ENCODE measurements at places on chromosomes 6 and 20. TPM values are rescaled to one million over a fixed set of nuclear protein-coding genes. Genes with fewer than 3 reads are reported as not detected.

SLC16A10 gene
- total RNA-seq = 0.36 TPM

REM1 gene
- total RNA-seq = 9.3 TPM

C6orf132 gene
- total RNA-seq = 0.71 TPM

MAK gene
- 0.36 TPM for total RNA-seq

RHAG gene
- total RNA-seq = not detected

SUPT3H gene
- total RNA-seq = 10.6 TPM

ISM1 gene
- total RNA-seq = 1.6 TPM

DNA sequence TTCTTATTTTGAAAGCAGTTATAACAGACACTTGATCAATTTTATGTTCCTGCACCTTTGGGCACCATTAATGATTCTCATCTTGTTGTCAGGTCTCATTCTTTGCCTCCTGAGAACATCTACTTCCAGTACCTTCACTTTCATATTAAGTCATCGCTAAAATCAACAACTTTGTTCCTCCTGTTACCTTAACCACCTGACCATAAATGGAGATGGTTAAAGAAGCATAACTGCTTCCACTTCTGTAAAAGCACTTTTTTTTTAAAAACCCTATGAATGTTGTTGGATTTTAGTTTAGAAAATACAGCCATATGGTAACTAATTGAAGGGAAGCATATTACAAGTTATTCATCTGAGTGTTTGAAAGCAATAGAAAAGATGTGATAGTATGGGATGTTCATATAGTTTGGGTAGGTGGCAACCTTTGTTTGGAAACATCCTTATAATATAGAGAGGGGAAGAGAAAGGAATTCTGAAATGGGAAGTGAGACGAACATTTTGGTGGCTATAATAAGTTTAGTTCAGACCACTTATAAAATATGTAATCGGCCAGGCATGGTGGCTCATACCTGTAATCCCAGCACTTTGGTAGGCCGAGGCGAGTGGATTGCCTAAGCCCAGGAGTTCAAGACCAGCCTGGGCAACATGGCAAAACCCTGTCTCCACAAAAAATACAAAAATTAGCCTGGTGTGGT is 53.9 kb downstream of the AFG1L start:
- H3K27ac ChIP-seq = no peak overlapping the region
- H3K27me3 ChIP-seq = no peaks in the 10 kb centered on the region
- DNase-seq = no peak
- no peak overlapping the region for H3K4me3 ChIP-seq
- H3K4me1 ChIP-seq = no peaks in the 10 kb centered on the region

DNA sequence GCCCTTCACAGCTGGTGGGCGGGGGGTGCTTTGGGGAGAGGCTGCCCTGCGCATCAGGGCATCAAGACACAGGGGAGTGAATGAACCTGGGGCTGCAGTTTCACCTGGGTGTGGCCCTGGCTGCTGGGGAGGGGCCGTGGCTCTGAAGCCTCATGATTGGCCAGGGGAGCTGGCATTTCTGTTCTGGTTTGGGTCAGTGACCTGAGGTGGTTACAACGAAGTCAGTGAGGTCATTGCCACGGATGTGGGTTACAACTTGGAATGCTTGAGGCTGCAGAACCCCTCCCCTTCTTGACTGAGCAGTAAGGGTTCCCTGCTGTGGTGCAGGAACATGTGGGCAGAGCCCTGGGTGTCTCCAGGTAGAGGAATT is 3.0 kb downstream of the TCEA2 start:
- H3K27me3 ChIP-seq = no peaks in the 10 kb centered on the region
- H3K36me3 ChIP-seq = no peaks in the 10 kb centered on the region
- H3K4me1 ChIP-seq = no peaks in the 10 kb centered on the region
- no peak overlapping the region for H3K4me3 ChIP-seq

- DNase-seq = no peak
- peak overlapping the region; percentile 88 for H3K27ac ChIP-seq
- no peaks in the 10 kb centered on the region for H3K36me3 ChIP-seq
- peaks cover 17% of the 10 kb centered on the region for H3K4me1 ChIP-seq
- no peaks in the 10 kb centered on the region for H3K27me3 ChIP-seq
- H3K4me3 ChIP-seq = peak overlapping the region; percentile 90
These were observed 641 bp downstream of the SF3B5 start for GRCh38 chr6:144094731-144095133.

GRCh38 chr6:13431861-13432465 is 55.4 kb downstream of the GFOD1 start:
- no peak overlapping the region for H3K4me3 ChIP-seq
- H3K27ac ChIP-seq = no peak overlapping the region
- H3K4me1 ChIP-seq = no peaks in the 10 kb centered on the region

GRCh38 chr6:72216222-72217068 is 330.1 kb downstream of the RIMS1 start:
- no peak overlapping the region for H3K4me3 ChIP-seq
- no peak for DNase-seq
- H3K27me3 ChIP-seq = no peaks in the 10 kb centered on the region
- no peak overlapping the region for H3K27ac ChIP-seq
- H3K36me3 ChIP-seq = no peaks in the 10 kb centered on the region

DNA sequence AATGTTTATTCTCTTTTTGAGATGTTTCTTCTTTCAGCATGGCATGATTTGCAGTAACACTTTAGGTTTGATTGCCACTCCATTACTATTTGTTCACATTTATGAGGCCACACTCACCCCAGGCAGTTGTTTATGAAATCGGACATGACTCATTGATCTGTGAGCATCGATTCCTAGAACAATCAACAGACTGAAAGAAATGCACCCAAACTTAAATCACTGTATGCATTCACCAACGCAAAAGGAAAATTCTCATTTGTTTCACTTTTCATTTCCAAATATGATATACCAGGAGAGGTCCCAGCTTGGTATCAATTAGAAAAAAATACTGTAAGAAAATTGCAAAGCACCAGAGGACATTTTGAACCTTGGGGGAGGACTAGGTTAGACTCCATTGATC is 5.4 kb upstream of the GJA10 start:
- no peaks in the 10 kb centered on the region for H3K36me3 ChIP-seq
- H3K4me1 ChIP-seq = no peaks in the 10 kb centered on the region
- no peak for DNase-seq
- no peak overlapping the region for H3K4me3 ChIP-seq
- no peak overlapping the region for H3K27ac ChIP-seq

DNA sequence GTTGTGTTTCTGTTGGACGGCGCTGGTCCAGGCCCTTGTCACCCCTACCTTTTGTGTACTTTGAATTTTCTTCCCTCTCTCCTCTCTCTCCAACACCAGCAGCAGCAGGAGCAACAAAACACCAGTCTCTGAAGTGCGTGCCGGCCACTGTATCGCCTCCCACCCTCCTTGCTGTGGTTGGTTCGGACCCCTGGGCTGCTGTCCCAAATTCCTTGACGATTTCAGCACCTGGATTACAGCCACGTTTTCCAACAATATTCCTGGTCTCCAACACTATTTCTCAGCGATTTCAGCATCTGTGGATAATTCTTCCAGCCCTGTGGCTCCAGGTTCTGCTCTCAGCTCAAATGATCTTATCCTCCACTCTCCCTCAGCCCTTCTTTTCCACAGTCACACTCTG is 11.8 kb downstream of the MAS1 start:
- no peak for DNase-seq
- no peaks in the 10 kb centered on the region for H3K36me3 ChIP-seq
- peaks cover 4% of the 10 kb centered on the region for H3K4me1 ChIP-seq
- H3K27me3 ChIP-seq = no peaks in the 10 kb centered on the region
- no peak overlapping the region for H3K4me3 ChIP-seq

GRCh38 chr20:39089029-39089428 is 126.9 kb downstream of the DHX35 start:
- no peak for DNase-seq
- H3K27me3 ChIP-seq = no peaks in the 10 kb centered on the region
- no peaks in the 10 kb centered on the region for H3K4me1 ChIP-seq
- H3K36me3 ChIP-seq = no peaks in the 10 kb centered on the region
- no peak overlapping the region for H3K27ac ChIP-seq
- H3K4me3 ChIP-seq = no peak overlapping the region

- DNase-seq = no peak
- H3K27me3 ChIP-seq = no peaks in the 10 kb centered on the region
- H3K4me3 ChIP-seq = no peak overlapping the region
- H3K4me1 ChIP-seq = no peaks in the 10 kb centered on the region
- H3K27ac ChIP-seq = no peak overlapping the region
- no peaks in the 10 kb centered on the region for H3K36me3 ChIP-seq
These were observed 187.1 kb downstream of the SOX4 start for GRCh38 chr6:21780679-21781078.

DNA sequence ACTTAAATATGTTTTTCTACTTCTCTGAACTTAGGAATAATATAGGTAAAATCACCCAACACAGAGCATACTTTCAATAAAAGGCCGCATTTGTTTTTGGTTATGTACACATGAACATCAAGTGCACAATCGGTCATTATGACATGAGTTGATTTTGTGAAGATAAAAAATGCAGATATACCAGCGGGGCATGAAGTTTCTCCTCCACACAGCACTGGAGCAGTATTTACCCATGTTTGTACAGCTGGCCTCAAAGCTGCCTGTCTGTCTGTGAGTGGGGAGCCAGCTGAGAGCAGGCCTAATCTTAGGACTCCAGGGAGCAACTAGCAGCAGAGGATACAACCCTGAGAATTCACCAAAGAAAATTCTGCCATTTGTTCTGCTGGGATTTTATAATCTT is 206.5 kb downstream of the TPBG start:
- no peaks in the 10 kb centered on the region for H3K4me1 ChIP-seq
- H3K4me3 ChIP-seq = no peak overlapping the region
- H3K27ac ChIP-seq = no peak overlapping the region
- no peaks in the 10 kb centered on the region for H3K36me3 ChIP-seq
- no peak for DNase-seq
- no peaks in the 10 kb centered on the region for H3K27me3 ChIP-seq

GRCh38 chr20:17796091-17796563 is 96.4 kb downstream of the BANF2 start:
- no peaks in the 10 kb centered on the region for H3K36me3 ChIP-seq
- H3K4me1 ChIP-seq = peaks cover 4% of the 10 kb centered on the region
- no peaks in the 10 kb centered on the region for H3K27me3 ChIP-seq
- H3K27ac ChIP-seq = peak overlapping the region; percentile 18
- DNase-seq = peak; percentile 83

GRCh38 chr20:48460681-48461080 is 367.1 kb downstream of the PREX1 start:
- H3K27ac ChIP-seq = no peak overlapping the region
- H3K4me1 ChIP-seq = no peaks in the 10 kb centered on the region
- no peaks in the 10 kb centered on the region for H3K36me3 ChIP-seq
- peak; percentile 32 for DNase-seq

- no peak for DNase-seq
- no peaks in the 10 kb centered on the region for H3K36me3 ChIP-seq
- H3K27ac ChIP-seq = no peak overlapping the region
- no peak overlapping the region for H3K4me3 ChIP-seq
- no peaks in the 10 kb centered on the region for H3K27me3 ChIP-seq
These were observed 147.0 kb downstream of the LINC00237 start for GRCh38 chr20:20959031-20959755.

DNA sequence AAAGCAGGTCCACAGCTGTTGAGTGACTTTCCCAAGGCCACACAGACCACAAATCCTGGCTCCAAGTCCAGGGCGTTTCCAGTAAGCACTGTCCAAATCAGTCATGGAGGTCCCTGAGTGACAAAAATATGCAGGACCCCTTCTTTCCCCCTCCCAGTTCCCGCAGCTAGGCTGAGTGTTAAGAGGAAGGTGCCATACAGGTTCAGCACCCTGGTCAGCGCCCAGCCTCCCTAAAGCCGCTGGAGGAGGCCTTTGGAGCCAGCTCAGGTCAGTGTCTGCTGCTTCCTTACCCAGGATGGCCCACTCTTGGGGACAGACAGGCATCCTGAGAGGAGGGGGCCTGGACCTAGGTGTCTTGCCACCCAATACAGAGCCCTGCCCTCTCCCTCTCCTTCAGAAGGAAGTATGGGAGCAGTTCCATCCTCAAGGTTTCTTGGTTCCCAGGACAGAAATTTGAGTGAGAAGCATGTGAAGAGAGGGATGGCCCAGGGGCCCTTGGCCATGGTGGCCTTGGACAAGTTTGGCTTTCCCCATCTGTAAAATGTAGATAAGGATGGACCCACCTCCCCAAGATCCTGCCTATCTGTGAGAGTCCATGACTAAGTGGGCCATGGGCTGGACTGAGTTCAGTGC is 13.2 kb downstream of the TMEM74B start:
- H3K36me3 ChIP-seq = peaks cover 81% of the 10 kb centered on the region
- H3K27ac ChIP-seq = no peak overlapping the region
- no peak for DNase-seq
- no peaks in the 10 kb centered on the region for H3K27me3 ChIP-seq
- H3K4me1 ChIP-seq = no peaks in the 10 kb centered on the region

DNA sequence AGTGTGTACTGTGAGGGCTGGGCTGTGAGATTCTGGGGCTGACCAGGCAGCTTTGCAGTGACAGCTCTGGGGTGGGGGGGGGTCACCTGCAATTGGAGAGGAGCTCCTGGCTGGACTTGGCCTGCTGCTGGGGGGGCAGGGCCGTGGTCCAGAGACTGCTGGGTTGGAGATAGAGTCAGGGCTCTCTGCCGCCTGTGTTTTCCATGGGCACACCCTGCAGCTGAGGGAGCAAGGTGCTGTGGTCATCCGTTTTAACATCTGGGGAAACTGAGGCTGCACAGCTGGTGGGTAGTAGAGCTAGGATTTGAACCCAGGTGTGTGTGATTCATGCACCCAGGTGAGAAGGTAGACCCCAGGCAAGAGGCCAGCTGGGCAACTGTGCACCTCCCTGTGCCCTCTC is 7.3 kb downstream of the DLGAP4 start:
- H3K4me1 ChIP-seq = no peaks in the 10 kb centered on the region
- no peak overlapping the region for H3K4me3 ChIP-seq
- H3K36me3 ChIP-seq = no peaks in the 10 kb centered on the region
- H3K27me3 ChIP-seq = peaks cover 28% of the 10 kb centered on the region

GRCh38 chr6:38549795-38550194 is 89.9 kb downstream of the BTBD9 start:
- no peak overlapping the region for H3K27ac ChIP-seq
- H3K4me3 ChIP-seq = no peak overlapping the region
- H3K4me1 ChIP-seq = peaks cover 6% of the 10 kb centered on the region
- no peaks in the 10 kb centered on the region for H3K27me3 ChIP-seq
- DNase-seq = no peak

- H3K27me3 ChIP-seq = no peaks in the 10 kb centered on the region
- H3K36me3 ChIP-seq = no peaks in the 10 kb centered on the region
- H3K4me1 ChIP-seq = peaks cover 8% of the 10 kb centered on the region
These were observed 2.0 kb upstream of the MUCL3 start for GRCh38 chr6:30938730-30939129.
